ENCODE measurements at places on chromosomes 7 and 10. TPM values are rescaled to one million over a fixed set of nuclear protein-coding genes. Genes with fewer than 3 reads are reported as not detected.

Gene CRHR2
- total RNA-seq = 1.1 TPM

Gene MYL10
- total RNA-seq = not detected

- no peak for DNase-seq
These were observed 1.8 kb downstream of the CCDC6 start for GRCh38 chr10:59904426-59905065.

GRCh38 chr10:53434413-53434812 lies 661.8 kb upstream of the MBL2 start:
- DNase-seq = no peak

All from occipital lobe (tissue), 3 donors.